ENCODE measurements at places on chromosomes 5 and 9.
A peak's percentile ranks its signal among the peaks of the same experiment; 100 is the strongest.

DNA sequence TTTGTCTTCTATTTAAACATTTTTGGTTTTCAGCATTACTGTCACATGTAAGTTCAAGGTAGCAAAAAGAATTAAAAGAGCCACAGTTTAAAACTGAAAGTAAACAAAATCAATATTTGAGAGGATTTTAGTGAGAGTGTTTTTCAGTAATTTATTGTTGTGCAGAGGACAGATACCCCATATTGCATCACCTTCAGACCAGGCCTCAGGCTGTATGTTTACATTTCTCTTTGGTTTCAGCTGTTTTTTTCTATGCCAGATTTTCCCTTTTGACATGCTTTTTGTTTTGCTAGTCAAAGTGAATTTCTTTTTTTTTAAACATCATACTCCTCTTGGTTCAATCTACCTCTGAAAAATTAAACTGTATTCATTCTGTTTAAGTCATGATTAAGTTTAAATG, 47.2 kb downstream of the MAST4 start:
- peak; percentile 57 for DNase-seq

DNA sequence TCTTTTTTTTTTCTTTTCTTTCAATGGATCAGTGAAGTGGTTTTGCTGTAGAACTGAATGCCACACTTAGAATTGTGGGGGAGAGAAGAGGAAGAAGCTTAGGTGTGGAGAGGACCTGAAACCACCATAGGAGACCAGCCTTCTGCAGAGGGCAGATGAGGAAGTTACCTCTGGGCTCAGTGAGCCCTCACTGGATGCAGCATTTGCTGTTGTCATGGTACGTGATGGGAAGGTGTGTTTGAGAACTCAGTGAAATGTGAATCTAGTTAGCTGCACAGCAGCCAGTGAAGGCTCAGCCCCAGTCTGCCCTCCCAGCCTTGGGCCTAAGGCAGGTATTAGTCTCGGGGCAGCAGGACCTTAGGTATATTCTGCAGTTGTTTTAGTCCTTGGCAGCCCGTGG, 17.5 kb downstream of the CYFIP2 start:
- no peak for DNase-seq

GRCh38 chr9:112097712-112098688, 77.1 kb downstream of the SUSD1 start:
- peak; percentile 49 for DNase-seq

- no peak for DNase-seq
Observed at GRCh38 chr9:80294955-80295354, 723.2 kb downstream of the TLE4 start.

DNA sequence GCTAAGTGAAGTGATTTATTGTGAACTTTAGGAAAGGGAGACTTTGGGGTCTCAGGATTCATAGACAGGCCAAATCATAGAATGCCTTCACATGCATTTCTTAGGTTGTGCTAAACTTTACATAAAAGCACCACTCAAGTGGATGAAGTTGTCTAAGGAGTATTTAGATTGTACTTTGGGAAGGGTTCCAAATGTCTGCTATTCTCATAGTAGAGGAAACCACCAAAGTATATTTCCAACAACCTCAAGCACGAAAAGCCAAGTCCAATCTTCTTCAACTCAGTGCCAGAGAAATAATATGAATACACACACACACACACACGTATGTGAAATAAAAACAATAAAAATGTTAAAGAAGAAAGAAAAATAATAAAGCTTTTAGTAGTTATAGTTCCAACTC, 41.8 kb downstream of the ENC1 start:
- no peak for DNase-seq

DNA sequence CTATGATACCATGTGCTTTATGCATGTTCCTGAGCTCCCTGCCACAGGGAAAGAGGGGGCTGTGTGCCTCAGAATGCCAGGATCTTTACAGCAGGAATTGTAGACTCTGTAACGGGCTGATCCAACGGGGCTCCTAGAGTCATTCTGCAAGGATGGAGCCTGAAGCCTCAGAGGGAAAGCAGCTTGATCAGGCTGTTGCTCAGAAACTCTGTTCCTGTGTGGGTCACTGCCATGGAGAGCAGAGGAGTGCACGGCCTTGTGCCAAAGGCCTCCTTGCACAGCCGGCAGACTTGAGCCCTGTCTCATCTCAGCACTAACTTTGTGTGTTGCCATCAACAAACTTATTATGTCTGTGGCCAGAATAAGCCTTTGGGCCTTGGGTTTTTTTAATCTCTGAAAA, 51.8 kb downstream of the AMBP start:
- no peak for DNase-seq

- no peak for DNase-seq
Observed at GRCh38 chr5:116575326-116576052, 866 bp upstream of the SEMA6A start.

DNA sequence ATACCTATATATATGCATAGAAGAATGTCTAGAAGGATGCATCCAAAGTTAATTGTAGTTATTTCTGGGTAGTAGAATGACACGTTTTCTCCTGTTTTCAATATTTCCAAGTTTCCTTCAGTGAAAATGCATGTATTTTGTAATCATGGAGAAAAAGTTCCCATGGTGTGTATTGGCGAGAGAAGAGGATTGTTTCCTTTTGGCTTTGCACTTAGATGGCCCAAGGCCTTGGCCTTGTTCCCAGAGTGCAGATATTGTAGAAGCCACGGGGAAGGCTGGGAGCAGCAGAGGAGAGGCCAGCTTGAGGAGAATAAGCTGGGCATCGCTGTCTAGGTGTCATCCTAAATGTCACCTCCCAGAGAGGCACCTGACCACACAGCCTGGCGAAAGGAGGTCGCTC, 44.0 kb downstream of the IRF1 start:
- DNase-seq = no peak

- DNase-seq = no peak
Observed at GRCh38 chr5:122259995-122260394, 52.0 kb upstream of the SNCAIP start.

- no peak for DNase-seq
Observed at GRCh38 chr9:137658781-137659180, 40.0 kb downstream of the EHMT1 start.

GRCh38 chr9:35609001-35609819, 4.1 kb downstream of the TESK1 start:
- DNase-seq = no peak

DNA sequence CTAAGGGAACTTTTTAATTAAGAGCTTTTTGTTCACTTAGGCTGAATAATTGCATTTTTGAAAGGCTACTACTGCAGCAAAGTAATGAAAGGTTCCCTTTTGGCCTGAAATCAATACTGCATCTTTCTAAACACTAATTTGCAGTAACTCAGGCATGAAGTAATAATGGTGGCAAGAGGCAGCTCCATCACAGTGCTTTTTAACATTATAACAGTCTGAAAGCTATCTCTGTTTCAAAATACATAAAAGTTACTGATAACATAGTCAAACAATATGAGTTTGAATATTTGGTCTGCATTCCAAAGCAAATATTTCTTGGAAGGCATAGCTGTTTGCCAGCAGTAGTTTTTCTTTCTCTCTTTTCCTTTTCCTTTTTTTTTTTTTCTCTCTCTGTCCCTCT, 113.4 kb downstream of the FBN2 start:
- DNase-seq = peak; percentile 73

Data from NCI-H146 (cell line).